ENCODE measurements at places on chromosomes 4 and X. TPM values are rescaled to one million over a fixed set of nuclear protein-coding genes. Genes with fewer than 3 reads are reported as not detected.

The KLHL13 gene
- total RNA-seq = 4.0 TPM

The TCP11X1 gene
- not detected for total RNA-seq

The TLR3 gene
- 7.5 TPM for total RNA-seq

The SLITRK2 gene
- total RNA-seq = not detected

The BMX gene
- total RNA-seq = not detected

The CLGN gene
- total RNA-seq = 32.4 TPM
